ENCODE measurements at places on chromosomes 1 and 21. TPM values are rescaled to one million over a fixed set of nuclear protein-coding genes. Genes with fewer than 3 reads are reported as not detected.

Gene FTCD
- 13.4 TPM for total RNA-seq

Gene RHCE
- 1.2 TPM for total RNA-seq

Gene CD5L
- not detected for total RNA-seq

Gene UTP11
- 34.6 TPM for total RNA-seq

GRCh38 chr1:35947547-35947946 is 16.6 kb downstream of the AGO3 start:
- H3K36me3 ChIP-seq, result no peaks in the 10 kb centered on the region
- H3K4me3 ChIP-seq, result no peak overlapping the region
- no peak overlapping the region for H3K27ac ChIP-seq
- H3K4me1 ChIP-seq, result no peaks in the 10 kb centered on the region
- no peak for DNase-seq
- H3K27me3 ChIP-seq, result no peaks in the 10 kb centered on the region

DNA sequence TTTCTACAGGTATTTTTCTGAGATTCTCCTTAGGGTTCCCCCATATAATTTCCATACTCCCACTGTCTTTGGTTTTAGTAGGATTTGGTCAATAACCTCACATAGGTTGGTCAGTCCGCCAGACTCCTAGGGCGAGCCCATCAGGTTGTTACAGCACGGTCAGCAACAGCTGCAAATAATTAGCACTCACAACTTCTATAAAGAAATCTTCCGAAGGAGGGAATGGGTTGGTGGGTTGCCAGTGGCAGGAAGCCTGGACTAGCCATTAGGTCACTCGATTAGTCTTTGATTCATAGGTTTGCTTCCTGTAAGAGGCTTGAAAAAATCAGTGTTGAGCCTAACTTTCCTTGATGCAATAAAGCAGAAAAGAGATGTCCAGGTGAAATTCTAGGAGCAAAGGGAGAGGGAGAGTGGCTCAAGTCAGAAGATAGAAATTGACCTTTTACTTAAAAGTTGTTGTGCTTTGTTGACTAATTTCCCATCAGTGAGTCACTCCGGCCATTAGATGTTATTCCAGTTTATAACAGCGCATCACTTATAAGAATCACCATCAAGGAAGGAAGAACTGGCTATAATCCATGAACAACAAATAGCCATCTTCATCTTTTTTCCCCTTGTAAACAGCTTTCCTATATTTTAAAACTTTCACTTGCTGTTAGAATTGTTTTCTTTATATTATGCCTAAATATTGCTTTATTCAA is 88.3 kb downstream of the TPR start:
- H3K27me3 ChIP-seq, result no peaks in the 10 kb centered on the region
- no peak overlapping the region for H3K27ac ChIP-seq
- peaks cover 13% of the 10 kb centered on the region for H3K4me1 ChIP-seq

GRCh38 chr1:91777196-91777595 is 108.8 kb downstream of the TGFBR3 start:
- no peak overlapping the region for H3K4me3 ChIP-seq
- no peaks in the 10 kb centered on the region for H3K36me3 ChIP-seq
- H3K27me3 ChIP-seq, result no peaks in the 10 kb centered on the region
- H3K4me1 ChIP-seq, result peaks cover 5% of the 10 kb centered on the region

GRCh38 chr1:20215716-20216115 is 29.4 kb upstream of the PLA2G2C start:
- peaks cover 4% of the 10 kb centered on the region for H3K27me3 ChIP-seq
- H3K4me3 ChIP-seq, result no peak overlapping the region
- no peak overlapping the region for H3K27ac ChIP-seq
- peaks cover 19% of the 10 kb centered on the region for H3K4me1 ChIP-seq

- DNase-seq, result no peak
- no peak overlapping the region for H3K27ac ChIP-seq
- H3K4me3 ChIP-seq, result no peak overlapping the region
- H3K36me3 ChIP-seq, result no peaks in the 10 kb centered on the region
Measured at GRCh38 chr1:168688644-168689326, 40.2 kb downstream of the DPT start.

Data from glutamatergic neuron (in vitro differentiated cells).